Activated naive CD4-positive, alpha-beta T cell treated with anti-CD3 and anti-CD28 coated beads, Interleukin-2, amount 50 U/mL, for 72 hours (primary cell): ENCODE measurements at places on chromosomes 2 and 18. TPM values are rescaled to one million over a fixed set of nuclear protein-coding genes. Genes with fewer than 3 reads are reported as not detected.

DNA sequence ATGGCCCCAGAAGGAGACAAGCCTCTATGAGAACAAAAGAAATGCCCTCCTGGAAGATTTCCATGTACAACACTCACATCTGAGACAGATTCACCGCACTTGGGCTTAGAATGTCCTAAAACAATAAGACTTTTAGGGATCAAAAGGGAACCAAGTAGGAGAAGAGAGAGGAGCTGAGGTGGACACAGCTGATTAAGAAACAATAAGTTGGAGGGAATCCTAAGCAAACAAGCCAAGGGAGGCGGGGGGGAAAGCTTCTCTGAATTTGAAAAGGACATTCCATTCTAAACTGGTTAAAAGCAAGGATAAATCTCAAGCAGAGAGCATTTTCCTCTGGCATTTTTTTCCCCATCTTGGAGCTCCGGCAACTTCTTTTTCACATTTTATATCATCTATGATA lies 9.9 kb downstream of the ACVR1 start:
- no peak for DNase-seq

The KIF5C gene
- total RNA-seq: 16.4 TPM

- no peak for DNase-seq
These were observed 175.7 kb downstream of the ICOS start for GRCh38 chr2:204112084-204112770.

GRCh38 chr18:4181882-4182568 lies 273.1 kb downstream of the DLGAP1 start:
- DNase-seq: no peak

- DNase-seq: no peak
These were observed 335.4 kb downstream of the DYSF start for GRCh38 chr2:71788601-71789240.

GRCh38 chr2:32061973-32062861 lies 1.1 kb upstream of the SPAST start:
- DNase-seq: no peak

GRCh38 chr2:124530203-124530602 lies 505.1 kb downstream of the CNTNAP5 start:
- DNase-seq: no peak
